GM18507 (cell line): ENCODE measurements at places on chromosomes 1 and 21.

DNA sequence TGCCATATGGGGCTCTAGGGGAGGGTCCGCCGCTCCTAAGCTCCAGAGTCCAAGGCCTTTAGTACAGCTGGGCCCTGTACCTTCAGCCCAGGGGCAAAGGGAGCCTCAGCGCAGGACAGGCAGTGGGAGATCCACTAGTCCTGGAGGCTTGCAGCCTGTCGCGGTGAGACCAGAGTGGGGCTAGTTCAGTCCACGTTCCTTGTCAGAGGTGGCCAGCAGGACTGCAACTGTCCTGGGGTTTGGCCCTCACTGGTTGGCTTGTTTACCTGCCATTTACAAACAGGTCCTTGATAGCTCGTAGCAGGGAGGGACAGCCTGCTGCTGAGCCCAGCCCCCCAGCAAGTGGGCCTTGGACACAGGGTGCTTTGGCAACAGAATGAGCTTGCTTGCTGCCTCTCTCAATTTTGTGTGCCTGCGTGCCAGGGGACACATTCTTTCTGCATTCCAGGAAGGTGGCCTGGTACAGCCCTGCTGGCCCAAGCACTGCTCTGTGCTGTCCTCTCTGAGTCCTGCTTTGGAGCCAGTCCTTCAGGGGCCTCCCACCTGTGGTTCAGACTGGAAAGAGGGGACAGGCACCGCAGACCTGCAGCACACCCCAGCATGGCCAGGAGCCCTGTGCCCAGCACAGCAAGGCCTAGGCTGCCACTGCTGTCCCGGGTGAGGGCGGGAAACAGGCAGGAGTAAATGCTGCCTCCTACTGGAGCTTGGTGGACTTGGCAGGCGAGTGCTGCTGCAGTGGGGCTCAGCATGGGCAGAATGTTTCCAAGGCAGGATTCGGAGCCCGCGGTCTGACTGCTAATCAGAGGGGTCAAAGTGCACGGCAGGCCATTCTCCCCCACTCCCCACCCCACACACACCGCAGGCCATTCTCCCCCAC lies 15.2 kb downstream of the H6PD start:
- DNase-seq: no peak

DNA sequence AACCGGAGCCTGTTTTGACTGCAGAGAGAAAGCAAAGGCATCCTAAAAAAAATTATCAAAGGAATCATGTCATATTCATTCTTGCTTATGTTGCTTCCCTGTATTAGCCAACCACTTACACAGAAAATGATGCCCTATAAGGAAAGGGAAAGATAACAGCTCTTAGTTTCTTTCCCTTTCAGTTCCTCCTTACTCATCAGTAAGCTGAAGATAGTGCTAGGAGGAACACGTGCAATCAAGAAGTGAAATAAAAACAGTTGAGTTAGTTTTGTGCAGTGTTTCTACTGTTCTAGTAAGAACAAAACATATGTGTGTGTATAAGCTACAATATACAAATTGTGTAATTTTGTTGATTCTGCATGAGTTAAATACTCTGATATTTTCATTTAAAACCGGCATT lies 45.3 kb upstream of the MTF2 start:
- DNase-seq: no peak

GRCh38 chr1:13824626-13825025 lies 124.6 kb downstream of the PRDM2 start:
- DNase-seq: no peak

DNA sequence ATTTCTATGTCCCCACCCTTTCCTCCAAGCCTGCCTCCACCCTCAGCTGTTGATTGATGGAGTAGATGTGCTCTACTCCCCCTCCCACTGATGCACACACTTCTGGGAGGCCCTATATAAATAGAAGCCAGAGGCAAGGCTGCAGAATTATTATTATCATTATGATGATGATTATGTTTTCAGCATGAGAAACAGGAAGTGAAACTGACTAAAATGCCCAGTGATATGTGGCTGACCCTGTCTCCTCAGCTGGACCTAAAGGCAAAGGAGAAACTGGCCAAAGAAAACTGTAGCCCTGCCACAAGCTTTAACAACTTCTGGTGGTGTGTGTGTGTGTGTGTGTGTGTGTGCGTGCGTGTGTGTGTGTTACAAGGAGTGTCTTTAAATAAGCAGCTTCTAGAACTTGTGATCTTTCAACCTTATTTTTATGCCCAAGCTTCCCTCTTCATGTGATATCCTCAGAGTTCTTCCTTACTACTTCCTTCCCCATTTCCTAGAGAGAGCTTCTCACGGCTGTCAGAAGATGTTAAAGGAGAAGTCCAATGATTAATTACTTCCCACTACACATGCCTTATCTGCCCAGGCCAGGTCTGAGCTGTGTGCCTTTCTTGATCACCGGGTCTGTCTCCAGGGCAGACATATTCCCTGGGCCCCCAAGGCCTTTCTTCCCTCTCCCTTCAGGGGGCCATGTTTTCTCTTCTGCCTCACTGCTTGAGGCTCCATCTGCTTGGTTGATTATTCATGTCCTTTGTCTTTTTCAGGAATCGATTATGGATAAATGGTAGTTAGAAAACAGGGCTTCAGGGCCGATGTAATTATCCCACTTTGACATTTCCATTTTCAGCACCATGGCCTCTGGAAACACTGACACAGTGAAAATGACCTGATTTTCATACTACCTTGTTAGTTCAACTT lies 11.6 kb upstream of the MAPKAPK2 start:
- no peak for DNase-seq

DNA sequence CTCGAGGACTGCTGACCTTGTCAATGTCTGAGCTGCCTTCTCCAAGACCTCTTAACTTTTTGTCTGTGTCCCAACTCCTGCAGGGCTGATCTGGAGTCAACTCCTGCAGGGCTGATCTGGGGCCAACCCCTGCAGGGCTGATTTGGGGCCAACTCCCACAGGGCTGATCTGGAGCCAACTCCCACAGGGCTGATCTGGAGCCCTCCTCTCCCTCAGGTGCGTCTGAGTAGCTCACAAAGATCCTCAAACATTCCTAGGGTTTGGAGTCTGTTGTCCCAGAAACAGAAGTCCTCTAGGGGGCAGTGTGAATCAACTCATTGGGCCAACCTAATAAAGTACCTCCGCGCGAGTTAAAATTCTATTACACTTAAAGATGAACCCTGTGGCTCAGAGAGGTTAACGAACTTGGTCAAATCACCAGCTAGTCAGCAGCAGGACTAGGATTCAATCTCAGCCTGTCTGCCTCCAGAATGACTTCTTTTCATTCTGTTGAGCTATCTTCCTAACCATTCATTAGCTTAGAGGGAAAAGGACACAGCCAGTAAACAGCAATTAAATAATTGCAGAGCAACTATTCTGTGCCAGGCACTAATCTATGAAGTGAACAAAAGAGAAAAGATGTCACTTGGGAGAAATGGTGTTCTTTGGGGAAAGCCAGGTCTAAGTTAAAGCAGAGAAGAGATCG lies 17.2 kb upstream of the RLF start:
- no peak for DNase-seq

DNA sequence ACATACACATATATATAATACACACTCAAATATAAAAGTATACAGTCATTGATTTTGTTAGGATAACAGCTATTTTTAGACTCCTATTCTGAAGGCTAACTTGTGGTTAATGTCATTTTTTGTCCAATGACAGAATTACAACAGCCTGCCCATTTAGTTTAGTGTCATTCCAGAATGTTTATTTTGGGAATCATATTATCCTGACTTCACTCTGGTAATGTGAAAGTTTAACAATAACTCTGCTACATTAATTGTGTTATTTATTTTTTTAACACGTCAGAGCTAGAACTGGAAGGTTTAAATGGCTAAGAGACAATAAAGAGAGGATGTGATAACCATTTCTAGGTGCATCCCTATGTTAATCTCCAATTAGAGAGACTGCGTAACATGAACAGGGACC lies 648.1 kb downstream of the USP25 start:
- no peak for DNase-seq

DNA sequence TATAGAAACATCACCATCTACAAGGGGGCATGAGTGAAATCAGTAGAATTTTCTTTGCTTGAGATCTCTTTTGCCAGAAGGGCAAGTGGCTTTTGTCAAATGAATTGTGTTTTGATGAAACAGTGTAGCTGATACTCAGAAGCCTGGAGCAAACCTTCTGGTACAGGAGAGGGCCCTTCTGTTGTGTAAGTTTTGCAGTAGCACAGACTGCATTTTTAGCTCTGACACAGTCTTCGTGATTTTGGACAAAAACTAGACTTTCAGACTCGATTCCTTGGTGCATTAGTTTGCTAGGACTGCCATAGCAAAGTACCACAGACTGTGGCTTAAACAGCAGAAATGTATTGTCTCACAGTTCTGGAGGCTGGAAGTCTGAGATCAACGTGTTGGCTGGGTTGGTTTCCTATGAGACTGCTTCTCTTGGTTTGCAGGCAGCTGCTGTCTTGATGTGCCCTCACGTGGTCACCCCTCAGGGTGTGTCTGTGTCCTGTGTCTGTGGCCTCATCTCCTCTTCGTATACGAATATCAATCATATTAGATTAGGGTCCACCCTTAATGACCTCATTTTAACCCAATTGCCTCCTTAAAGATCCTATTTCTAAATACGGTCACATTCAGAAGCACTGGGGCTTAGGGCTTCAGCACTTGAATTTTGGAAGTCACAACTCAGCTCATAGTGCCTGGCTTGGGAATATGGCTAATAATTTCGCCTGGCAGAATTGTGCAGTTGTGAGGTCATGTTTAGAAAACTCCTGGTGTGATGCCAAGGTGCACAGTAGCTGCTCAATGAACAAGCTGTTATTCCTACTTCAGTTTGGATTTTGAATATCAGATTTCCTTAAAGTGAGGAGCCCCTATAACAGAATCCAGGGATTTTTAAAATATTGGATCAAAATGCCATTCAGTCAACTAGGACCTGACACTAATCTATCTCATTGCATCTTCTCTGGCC lies 21.2 kb upstream of the DISC1 start:
- no peak for DNase-seq

DNA sequence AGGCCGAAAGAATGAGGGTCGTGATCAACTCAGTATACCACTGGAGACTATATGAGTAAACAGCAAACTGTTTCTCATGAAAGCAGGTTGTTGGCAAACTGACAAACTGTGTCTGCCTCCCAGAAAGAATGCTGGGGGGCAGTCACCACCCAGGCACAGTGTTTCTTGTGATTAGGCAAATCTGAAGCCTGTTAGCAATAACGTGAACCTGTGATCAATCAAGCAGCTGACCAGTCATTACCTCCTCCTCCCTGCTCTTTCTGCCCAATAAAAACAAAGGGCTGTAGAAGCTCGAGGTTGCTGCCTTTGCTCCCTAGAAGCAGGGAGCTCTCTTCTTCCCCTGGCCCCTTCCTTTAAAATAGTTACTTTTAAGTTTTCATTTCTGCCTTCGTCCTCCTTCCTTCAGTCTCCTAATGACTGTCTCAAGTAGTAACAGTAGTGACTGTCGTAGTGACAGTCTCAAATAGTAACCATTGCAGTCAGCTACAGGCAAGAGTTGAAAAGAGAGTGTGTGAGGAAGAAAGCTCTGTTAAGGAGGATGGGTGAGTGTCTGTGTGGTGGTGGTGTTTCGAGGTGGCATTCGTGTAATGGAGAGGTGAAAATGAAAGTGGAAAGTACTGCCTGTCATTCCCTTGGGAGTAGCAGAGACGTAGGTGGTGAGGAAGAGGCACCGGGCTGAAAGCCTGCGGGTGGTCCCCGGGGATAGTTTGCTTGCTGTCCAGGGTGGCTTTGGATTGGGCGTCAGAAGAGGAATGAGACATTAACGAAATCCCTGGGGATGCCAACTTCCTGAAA lies 14.5 kb downstream of the HHAT start:
- DNase-seq: peak; percentile 11

DNA sequence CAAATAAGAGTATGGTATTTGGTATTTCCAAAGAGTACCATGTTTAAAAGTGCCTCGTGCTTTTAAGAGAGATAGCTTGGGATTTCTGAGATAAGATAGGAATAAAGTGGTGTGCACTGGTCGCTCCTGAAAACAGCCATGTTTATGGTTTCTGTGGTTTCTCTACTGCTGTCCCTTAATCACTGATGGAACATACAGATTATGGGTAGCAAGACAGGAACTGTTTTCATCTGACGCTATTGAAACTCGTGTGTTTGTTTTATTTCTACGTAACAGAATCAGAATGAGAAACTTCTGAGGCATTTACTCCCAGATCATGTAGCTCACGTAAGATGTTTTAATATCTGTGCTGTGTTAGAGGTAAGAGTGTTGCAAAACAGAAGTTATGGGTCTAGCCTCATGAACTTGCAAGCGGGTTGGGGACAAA lies 126.0 kb downstream of the KIAA0319L start:
- DNase-seq: no peak

- no peak for DNase-seq
These were observed at the start of gene STUM for GRCh38 chr1:226548256-226549093. Gene STUM (plus strand): TSS chr1:226548764. CDS start chr1:226548905, 141 bp downstream.

- DNase-seq: no peak
These were observed 23.7 kb downstream of the LRRC8B start for GRCh38 chr1:89548122-89548857.

- DNase-seq: no peak
These were observed 64.7 kb downstream of the SETD4 start for GRCh38 chr21:35995522-35996088.
